ENCODE measurements at places on chromosomes 7 and 10.

- DNase-seq, result no peak
Observed at GRCh38 chr7:29102558-29103151, 43.7 kb downstream of the CPVL start.

GRCh38 chr10:76324283-76324682 is 892.9 kb downstream of the LRMDA start:
- DNase-seq, result no peak

GRCh38 chr10:14235566-14236195 is 95.0 kb downstream of the FRMD4A start:
- no peak for DNase-seq

- DNase-seq, result no peak
Observed at GRCh38 chr7:45589061-45589460, 14.9 kb downstream of the ADCY1 start.

DNA sequence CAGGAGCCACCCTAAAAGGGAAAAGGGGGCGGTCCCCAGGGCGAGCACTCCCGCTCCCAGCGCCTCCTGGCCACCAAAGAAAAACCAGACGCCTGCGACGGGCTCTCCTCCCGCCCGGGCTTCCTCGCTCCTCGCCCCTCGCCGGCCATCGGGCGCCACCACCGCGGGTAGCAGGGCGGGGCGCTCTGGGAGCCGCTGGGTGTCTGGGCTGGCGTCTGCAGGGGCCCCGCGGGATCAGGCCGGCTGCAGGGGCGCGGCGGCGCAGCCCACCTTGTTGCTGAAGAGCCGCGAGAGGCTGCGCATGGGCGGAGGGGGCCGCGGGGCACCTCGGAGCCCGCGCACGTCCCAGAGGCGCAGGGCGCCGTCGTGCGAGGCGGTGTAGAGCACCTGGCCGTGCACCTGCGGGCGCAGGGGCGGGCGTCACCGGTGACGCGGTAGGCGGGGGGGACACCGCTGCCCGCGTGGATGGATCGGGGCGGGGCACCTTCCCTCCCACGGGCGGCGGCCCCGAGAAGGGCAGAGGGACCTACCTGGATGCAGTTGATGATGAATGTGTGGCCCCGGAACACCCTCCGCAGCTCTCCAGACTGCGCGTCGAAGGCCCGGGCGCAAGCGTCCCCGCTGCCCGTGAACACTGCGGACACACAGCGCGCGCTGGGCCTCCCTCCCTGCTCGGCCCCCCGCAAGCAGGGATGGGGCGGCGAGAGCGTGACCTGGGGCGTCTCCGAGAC is 28.3 kb downstream of the WDR86 start:
- DNase-seq, result peak; percentile 73
